NAMALWA (cell line): ENCODE measurements at places on chromosomes 2 and 18.

DNA sequence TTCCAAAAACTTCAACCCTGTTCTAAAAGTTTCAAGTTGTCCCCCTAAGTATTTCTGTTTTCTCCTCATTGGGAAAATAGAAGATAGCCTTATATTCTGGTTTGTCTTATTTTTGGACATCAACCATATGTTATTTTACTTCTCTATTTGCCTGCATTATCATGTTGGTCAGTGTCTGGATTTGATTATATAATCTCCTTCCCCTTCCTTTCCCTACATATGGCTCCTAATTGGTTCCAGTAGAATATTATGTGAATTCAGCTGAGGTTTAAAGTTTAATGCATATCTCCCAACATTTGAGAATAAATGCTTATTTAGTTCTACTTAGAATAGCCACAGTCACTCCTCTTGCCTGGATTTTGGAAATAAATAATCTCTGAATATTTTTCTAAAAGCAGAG lies 66.9 kb downstream of the OXER1 start:
- no peak for DNase-seq

GRCh38 chr2:218540015-218540414 lies 28.1 kb downstream of the USP37 start:
- no peak for DNase-seq

- no peak for DNase-seq
These were observed 91.1 kb downstream of the AFF3 start for GRCh38 chr2:100051253-100051652.

GRCh38 chr2:1727796-1728474 lies 16.4 kb downstream of the PXDN start:
- no peak for DNase-seq

DNA sequence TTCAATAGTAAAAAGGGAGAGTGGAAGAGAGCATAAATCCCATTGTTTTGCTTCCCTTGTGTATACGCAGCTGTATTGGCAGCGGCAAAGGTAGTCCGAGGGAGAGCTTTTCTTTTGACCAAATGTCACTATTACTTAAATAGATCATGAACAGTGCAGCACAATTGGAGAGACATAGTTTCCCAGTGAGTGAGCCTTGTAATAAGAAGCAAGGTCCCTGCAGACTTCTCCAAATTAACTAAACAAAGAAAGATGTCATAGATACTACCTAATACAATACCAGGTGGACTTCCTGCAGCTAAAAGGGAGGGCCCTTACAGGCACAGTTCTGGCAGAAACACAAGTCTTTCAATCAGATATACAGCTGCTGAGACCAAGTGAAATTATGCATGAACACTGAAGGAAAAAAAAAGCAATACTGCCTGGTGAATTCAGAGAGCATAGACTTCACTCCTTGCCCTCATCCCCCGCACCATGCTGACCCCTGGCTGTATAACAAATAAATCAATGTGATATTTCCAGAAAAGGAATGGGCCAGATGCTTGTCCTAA lies 404.7 kb upstream of the CDH2 start:
- DNase-seq: no peak

GRCh38 chr2:44943693-44944101 lies 2.2 kb downstream of the SIX3 start:
- DNase-seq: no peak

- DNase-seq: no peak
These were observed 66.0 kb upstream of the MGAT4A start for GRCh38 chr2:98796775-98797544.

DNA sequence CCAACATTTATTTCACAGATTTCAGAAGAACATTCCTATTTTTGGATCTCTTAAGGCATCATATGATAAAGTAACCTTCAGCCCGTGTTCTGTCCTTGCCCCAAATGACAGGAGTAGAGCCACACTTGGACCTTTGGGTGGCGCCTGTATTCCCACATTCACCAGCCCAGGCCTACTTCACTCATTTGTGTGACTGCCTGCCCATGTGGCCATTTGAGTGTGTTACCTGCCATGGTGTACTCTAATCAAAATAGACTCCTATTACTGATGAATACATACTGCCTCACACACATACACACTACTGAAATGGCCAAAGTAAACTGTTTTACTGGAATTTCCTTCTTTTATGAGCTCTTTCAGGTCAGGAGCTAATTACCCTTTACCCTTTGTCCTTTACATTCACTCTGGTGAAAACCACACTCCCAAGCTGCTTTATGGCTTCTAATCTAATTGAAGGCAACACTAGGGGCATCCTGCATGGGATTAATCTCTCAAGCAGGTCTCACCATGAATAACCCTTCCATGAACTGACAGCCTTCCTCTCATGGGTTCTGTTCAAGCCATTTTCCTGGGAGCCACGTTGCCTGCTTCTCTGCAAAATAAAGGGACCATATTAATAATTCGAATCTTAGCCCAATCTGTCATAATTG lies 271.0 kb upstream of the GALNT5 start:
- no peak for DNase-seq

DNA sequence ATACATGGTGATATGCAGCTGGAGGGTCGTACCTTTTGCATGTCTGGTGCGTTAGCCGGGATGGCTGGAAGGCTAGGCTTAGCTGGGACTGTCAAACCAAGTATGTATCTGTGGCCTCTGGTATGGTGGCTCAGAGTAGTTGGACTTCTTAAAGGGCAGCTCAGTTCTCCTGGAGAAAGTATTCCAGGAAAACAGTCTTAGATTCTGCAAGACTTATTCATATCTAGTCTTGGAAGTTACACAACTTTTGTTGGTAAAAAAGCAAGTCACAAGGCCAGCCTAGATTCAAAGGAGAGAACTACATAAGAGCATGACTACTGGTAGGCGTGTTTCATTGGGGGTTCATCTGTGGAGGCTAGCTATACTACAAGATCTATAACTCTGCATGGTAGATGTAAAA lies 45.5 kb downstream of the EML4 start:
- no peak for DNase-seq

DNA sequence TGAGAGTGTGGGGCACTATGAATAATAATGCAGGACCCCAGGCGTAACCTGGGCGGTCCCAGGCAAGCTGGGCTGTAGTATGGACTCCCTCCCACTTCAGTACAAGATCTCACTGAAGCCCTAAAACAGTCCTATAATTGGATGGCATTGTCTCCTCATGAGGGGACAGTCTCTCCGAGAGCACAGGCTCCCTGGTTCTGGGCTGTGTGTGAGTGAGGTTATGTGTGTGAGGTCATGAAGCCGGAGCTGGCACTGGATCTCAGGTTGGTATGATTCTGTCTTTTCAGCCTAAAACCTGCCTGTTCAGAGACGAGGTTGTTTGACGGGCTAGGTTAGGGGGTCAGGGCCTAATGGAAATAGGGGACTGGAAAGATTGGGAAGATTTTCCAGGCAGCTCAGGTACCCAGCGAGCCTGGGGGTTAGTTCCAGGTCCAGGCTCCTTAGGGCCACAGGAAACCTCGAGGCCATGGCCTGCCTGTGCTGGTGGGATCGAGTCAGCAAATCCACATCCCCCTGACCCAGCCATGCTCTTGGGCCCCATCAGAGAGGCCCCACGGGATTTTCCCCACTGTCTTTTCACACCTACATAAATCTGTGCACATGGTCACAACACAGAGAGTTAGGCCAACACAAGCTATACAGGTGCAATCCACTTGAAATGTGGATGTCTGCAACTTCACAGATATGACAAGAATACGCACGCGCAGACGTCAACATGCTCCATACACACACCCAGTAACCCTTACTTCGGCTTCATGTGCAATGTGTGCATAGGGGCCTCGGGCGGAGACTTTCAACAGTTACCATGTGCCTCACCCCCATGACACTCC lies 94.8 kb downstream of the INHBB start:
- no peak for DNase-seq

- DNase-seq: no peak
These were observed 139.1 kb downstream of the VWC2L start for GRCh38 chr2:214549946-214550345.

GRCh38 chr2:238313289-238313990 lies 6.9 kb upstream of the TRAF3IP1 start:
- DNase-seq: no peak

- DNase-seq: no peak
These were observed 152.6 kb downstream of the AGPS start for GRCh38 chr2:177545143-177545542.

- DNase-seq: no peak
These were observed 675.5 kb downstream of the NUP35 start for GRCh38 chr2:183799761-183800160.

GRCh38 chr2:15436195-15436594 lies 124.9 kb downstream of the NBAS start:
- DNase-seq: no peak

GRCh38 chr18:26853401-26853800 lies 12.1 kb downstream of the AQP4 start:
- no peak for DNase-seq

DNA sequence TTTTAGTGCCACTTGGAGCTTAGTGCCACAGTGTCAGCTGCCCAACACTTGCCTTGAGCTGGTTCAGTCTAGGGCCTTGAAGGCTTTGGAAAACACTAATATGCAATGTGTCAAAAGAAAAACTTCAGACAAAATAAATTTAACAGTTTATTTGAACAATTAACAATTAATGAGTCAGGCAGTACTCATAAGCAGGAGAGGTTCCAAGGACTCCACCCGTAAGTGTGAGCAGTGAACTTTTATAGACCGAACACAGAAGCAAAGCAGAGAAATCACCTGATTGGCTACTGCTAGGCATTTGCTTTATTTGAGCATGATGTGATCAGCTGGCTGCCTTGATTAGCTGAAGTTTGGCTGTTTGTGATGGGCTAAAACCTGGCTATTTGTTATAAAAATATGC lies 49.5 kb upstream of the TBC1D8 start:
- no peak for DNase-seq

DNA sequence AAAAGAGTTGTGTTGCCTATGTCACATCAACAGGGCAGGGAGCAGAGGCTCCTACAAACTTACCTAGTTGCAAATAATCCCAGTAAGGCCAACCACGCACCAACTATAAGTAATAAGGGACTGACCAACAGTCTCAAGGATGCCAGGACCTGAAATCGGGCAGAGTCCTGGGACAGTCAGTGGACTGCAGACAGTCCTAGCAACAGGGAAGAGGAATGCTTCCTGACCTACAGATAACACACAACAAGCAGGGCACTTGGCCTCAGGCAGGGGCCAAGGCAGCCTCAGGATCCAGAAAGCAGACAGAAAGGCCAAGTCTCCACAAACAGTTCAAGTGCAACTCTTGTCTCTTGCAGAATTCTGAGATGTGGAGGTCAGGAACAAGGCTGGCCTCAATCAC lies 56.2 kb downstream of the GALNT14 start:
- no peak for DNase-seq

- DNase-seq: no peak
These were observed 6.4 kb upstream of the TRIB2 start for GRCh38 chr2:12710301-12710700.

- no peak for DNase-seq
These were observed 26.6 kb downstream of the RASGRP3 start for GRCh38 chr2:33503002-33503401.

- DNase-seq: no peak
These were observed 28.6 kb downstream of the BOD1L2 start for GRCh38 chr18:57175532-57175931.

GRCh38 chr18:56413862-56414261 lies 224.5 kb downstream of the TXNL1 start:
- DNase-seq: no peak

GRCh38 chr2:16261791-16262190 lies 321.4 kb downstream of the MYCN start:
- DNase-seq: no peak

GRCh38 chr18:26429535-26430226 lies 118.7 kb downstream of the KCTD1 start:
- no peak for DNase-seq

GRCh38 chr2:217773539-217773938 lies 229.3 kb downstream of the TNS1 start:
- no peak for DNase-seq

- no peak for DNase-seq
These were observed 36.2 kb downstream of the TLK1 start for GRCh38 chr2:171124541-171124940.

DNA sequence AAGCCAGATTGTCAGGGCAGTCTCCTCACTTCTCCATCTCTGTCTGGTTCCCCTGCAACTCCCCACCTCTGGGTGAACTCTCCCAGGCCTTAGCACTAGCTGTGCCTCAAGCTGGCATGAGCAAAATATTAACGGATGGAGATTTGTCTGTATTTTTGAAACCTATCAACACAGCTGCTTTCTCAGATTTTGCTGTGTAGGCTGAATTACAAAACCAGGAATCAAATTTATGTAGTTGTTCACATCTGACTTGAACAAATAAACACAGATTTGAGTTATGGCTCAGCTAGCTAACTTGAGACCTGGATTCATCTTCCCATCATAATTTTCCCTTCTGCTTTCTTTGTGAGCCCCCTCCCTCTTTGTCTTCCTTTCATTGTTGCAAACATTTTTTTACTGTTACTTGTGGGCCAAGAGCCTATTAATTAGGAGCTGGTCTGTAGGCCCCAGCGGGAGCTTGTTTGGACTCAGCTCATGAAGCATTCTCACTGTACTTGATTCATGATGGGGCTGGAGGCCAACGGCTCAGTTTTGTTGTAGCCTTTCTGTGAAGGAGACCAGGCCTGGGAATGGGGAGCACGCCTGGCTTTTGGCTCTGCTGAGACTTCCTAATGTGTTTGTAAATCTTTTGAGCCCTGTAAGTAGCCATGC lies 164.1 kb upstream of the GATA6 start:
- no peak for DNase-seq

GRCh38 chr18:11533942-11534496 lies 75.4 kb upstream of the SLC35G4 start:
- DNase-seq: no peak

- DNase-seq: no peak
These were observed 48.0 kb downstream of the TRABD2A start for GRCh38 chr2:84832772-84833461.

- no peak for DNase-seq
These were observed 23.3 kb upstream of the NFE2L2 start for GRCh38 chr2:177287814-177288213.

DNA sequence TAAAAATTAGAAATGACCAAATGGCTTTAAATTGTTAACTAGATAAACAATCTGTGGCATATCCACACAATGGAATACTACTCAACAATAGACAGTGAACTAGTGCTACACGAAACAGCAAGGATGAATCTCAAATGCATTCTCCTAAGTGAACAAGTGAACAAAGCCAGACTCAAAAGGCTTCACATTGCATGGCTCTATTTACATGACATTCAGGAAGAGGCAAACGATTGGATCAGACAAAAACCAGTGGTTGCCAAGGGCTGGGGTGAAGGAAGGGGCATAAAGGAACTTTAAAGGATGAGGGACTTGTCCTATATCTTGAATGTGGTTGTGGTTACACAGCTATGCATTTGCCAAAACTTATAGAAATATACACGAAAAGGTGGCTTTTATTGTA lies 184.3 kb downstream of the RPIA start:
- DNase-seq: peak; percentile 1

- peak; percentile 60 for DNase-seq
These were observed 41.4 kb downstream of the STEAP3 start for GRCh38 chr2:119264781-119265692.
